Left ventricle myocardium superior (tissue), 1 donor: ENCODE measurements at places on chromosomes 11 and 22.

GRCh38 chr11:62340269-62340901 lies 3.1 kb downstream of the ASRGL1 start:
- peak; percentile 51 for DNase-seq

GRCh38 chr11:108975026-108975425 lies 310.2 kb downstream of the DDX10 start:
- no peak for DNase-seq

- DNase-seq = peak; percentile 53
Observed at GRCh38 chr22:29798801-29799200, 31.6 kb downstream of the UQCR10 start.

DNA sequence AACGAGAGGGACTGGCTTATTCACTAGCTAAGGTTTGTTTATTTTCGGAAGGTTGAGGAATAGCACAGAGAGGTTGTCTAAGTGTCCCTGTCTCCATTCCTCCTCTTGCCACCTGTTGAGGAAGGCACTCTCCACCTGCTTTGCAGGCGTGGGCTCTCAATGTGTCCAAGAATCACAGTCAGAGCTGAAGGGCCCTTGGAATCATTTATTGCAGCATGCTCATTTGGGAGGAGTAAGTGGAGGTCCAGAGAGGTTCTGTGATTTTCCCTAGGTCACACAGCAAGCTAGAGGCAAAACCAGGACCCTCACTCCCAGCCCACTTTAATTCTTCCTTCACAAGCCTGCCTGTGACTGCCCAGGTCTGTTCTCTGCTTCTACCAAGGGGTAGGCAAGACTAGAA lies 21.3 kb downstream of the ZBTB16 start:
- no peak for DNase-seq

GRCh38 chr11:57545883-57546282 lies 8.5 kb downstream of the SMTNL1 start:
- no peak for DNase-seq
